Mesendoderm (in vitro differentiated cells): ENCODE measurements at places on chromosomes 2 and 18.
A peak's percentile ranks its signal among the peaks of the same experiment; 100 is the strongest.

DNA sequence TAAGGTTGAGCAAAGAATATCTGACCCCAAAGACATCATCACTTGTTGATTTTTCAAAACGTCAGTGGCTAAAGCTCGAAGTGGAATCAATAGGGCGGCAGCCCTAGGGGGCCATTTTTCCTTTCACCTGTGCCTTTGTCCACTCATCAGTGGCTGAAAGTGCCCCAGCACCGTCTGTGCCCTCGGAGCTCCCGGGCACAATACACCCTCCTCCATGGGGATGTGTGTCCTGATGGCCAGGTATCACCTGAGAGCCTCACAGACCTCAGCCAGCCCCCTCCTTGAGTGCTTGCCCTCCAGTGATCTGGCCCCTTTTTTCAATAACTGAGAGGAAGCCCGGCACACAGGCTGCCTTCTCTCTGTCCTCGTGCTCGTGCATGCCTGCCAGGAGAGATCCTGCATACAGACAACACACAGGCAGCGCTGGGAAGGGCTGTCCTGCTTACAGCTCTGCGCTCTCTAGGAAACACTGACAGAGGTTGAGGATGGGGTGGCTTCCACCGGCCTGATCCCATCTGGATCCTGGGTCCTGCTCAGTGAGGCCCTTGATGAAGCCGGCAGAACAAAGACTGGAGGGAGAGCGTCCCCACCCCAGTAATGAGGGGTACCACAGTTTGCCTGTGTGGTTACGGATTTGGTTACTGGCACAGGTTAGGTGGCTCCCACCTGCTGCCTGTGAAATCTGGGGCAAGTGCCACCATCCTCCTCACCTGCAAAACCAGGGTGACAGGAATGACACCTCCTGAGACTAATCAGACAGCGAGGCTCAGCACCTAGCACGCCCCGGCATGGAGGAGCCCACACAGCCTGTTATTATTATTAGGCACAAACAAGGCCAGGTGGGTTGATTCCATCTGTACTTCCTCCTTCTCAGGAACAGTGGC is 197.5 kb upstream of the RAB6C start:
- no peak for DNase-seq

- no peak for DNase-seq
Measured at GRCh38 chr2:207951734-207952470, 73.4 kb downstream of the PLEKHM3 start.

DNA sequence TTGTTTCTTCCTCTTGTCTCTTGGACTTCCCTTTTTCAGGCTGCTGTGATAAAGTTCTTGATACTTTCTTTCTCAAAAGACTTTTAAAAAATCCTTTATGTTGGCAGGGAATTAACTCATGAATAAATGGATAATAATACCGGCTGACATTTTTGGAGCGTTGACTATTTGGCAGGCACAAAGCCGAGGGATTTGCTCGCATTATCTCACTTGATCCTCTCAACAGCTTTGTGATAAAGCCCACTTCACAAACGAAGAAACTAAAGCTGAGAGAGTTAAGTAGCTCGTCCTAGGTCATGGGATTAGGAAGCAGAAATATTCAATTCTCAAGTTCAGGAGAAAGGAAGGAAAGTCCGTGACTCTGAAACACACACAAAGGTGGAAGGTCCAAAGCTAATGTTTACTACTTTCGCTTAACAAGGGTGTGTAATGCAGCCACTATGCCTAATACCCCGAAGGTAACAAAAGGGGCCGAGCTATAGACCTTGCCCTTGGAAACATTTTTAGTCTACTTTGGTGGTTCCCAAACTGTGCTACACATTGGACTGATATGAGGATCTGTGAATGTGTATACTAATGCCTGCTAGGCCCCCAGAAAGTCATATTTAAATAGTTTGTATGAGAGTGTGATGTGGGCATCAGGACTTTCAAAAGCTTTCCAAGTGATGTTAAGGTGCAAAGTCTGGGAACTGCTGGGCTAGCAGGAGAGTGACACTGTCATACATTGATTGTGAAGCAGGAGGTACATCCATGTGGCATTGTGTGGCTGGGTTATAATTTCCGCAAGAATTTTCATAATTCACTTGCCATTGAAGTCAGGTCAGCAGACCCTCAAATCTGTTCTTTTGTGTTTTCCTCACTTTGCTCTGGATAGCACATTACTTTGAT is 508.4 kb downstream of the PLCL1 start:
- DNase-seq: no peak

- DNase-seq: peak; percentile 20
Measured at GRCh38 chr2:185219981-185220380, 518.6 kb upstream of the FSIP2 start.
